ENCODE measurements at places on chromosomes 11 and 22.

- DNase-seq, result no peak
These were observed 320.0 kb upstream of the LRRC4C start for GRCh38 chr11:41779401-41779960.

DNA sequence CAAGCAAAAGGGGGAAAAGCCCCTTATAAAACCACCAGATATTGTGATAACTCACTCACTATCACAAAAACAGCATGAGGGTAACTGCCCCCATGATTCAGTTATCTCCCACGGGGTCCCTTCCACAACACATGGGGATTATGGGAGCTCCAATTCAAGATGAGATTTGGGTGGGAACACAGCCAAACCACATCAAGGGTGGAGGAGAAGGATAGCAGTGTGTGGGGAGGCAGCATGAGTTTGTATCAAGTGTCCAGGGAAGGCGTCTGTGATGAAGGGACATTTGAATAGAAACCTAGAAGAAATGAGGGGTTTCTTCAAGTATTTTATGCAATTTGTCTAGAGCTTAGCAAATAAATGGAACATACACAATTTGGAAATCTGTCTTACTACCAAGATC, 98.2 kb downstream of the SLC1A2 start:
- DNase-seq, result no peak

- no peak for DNase-seq
These were observed 69.7 kb downstream of the MYO7A start for GRCh38 chr11:77197626-77198320.

- no peak for DNase-seq
These were observed 22.3 kb downstream of the ARHGAP42 start for GRCh38 chr11:100709233-100709957.

GRCh38 chr11:92484570-92484969, 260.0 kb downstream of the FAT3 start:
- DNase-seq, result no peak

GRCh38 chr11:6632116-6633073, 13.2 kb upstream of the TPP1 start:
- DNase-seq, result no peak

GRCh38 chr22:40533712-40534378, 102.7 kb downstream of the MRTFA start:
- DNase-seq, result peak; percentile 20

- DNase-seq, result peak; percentile 16
These were observed 30.6 kb upstream of the TFIP11 start for GRCh38 chr22:26542831-26543230.

- DNase-seq, result no peak
These were observed 26.1 kb downstream of the PTPRJ start for GRCh38 chr11:48006301-48006992.

DNA sequence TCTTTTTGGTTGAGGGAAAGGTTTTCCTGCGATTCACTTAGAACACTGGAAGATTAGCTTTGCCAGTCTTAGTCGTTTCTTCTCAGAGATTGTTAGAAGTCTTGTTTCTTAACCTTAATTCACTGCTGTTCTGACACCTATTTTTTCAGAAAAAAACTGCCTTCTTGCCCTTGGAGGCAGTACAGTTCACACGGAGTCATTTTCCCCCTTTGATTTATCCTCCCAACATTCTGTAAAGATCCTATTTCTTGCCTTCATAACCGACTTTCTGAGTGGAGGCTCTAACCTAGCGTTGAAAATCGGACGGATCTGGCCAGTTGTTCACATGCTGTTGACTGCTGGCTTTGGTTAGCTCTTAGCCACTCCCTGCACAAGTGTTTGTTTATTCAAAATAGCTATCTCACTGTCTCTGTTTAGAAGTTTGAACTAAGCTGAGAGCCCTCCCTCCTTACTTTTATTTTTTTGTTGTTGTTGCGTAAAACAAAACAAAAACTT, 737 bp downstream of the BCL2L13 start:
- peak; percentile 10 for DNase-seq

DNA sequence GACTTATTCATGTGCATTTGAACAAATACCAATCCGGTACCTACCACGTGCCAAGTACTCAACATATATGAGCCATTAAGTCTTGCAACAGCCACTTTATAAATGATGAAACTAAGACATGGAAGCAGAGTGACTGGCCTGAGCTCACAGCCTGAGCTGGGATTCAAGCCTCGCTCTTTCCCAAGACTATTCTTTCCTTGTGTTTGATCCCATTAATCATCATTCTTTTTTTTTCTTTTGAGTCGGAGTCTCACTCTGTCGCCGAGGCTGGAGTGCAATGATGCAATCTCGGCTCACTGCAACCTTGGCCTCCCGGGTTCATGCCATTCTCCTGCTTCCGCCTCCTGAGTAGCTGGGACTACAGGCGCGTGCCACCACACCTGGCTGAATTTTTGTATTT, 119.3 kb downstream of the ABTB2 start:
- no peak for DNase-seq

GRCh38 chr22:19772422-19772672, 11.8 kb downstream of the TBX1 start:
- DNase-seq, result no peak

- no peak for DNase-seq
These were observed 13.5 kb upstream of the ANKK1 start for GRCh38 chr11:113373981-113374560.

- no peak for DNase-seq
These were observed 10.5 kb downstream of the GRK2 start for GRCh38 chr11:67276781-67277230.

DNA sequence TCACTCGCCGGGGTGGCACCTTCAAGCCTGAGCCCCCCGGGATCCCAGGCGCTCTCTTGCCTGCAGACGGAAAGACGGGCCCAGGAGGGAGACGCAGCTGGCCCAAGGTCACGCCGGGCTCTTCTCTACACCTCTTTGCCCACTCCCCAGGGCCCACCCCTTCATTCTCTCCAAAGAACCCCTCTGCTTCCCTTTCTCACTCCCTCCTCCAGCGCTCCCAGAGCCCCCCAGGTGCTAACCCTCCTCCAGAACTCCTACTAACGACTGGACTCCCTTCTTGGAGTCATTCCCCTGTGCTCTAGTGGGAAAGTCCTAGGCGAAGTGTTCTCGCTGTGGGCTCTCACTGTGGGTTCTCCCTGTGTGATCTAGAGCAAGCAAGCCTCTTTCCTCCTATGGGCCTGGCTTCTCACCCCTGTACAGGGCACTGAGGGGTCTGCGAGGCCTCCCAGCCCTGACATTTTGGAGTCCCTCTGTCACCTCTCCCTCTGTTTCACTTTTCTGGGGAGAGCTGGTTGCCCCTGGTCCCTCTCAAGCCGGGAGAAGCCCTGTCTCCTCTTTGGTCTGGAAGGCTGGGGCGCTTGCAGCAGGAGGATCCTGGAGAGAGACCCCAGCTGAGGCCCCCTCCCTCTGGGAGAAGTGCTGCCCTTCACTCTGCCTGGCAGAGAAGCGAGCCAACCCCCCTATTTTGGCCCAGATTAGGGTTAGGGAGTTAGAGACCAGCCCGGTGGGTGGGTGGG, 858 bp downstream of the OAF start:
- DNase-seq, result no peak

GRCh38 chr11:118168751-118169150, 7.7 kb downstream of the SCN2B start:
- no peak for DNase-seq

DNA sequence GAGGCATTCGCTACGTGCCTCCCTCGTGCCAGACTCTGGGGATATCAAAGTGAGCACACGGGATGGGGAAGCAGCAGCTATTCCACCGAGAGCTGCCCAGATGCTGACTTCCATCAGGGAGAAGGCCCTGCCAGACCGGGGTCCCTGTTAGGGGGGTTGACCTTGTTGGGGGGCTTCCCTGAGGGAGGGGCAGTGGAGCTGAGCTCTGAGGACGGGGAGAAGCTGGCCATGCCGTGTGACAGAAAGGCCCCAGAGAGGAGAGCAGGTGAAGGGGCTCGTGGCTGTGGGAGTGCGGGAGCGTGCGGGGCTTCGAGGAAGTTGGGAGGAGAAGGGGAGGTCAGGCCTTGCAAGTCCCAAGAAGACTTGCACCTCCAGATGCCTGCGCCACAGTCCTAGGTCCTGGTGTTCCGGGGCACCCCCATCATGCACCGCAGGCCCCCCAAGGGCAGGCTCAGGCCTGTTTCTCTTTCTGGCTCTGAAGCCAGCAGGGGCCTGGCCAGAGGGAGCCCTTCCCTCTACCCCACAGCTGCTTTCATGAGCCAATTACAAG, 94.4 kb downstream of the ARHGAP8 start:
- DNase-seq, result no peak

DNA sequence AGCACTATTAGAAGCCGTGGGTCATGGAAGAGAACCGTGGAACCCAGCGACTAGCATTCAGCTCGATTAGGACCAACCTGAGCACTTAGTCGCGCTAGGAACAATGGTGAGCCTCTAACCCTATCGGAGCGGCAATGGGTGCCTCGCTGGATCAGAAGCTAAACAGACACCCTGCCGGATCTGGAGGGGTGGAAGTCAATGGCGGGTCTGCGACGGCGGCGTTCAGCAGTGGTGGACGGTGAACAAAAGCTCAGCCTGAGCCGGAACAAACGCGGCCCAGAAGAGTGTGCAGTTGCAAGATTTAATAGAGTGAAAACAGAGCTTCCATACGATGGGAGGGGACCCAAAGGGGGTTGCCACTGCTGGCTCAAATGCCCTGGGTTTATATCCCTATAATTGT, 391.8 kb upstream of the DDI1 start:
- no peak for DNase-seq

DNA sequence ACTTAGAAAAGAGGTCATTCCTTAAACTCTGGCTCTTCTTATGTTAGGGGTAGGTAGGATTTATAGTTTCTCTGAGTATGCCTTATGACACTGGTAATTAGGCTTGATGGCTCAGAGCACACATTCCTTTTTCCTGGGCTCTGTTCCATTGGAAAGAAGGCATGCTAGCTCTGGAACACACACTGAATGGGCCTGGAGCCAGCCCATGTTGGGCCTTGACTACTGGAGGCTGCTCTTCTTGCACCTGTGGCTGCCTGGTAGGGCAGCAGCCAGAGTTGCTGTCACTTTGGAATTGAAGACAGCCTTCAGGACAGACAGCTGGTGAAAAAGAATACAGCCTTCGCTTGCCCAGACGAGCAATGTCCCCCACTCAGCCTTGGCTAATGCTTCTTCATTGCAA, 18.2 kb downstream of the MCAM start:
- DNase-seq, result no peak
